Stimulated activated CD4-positive, alpha-beta T cell treated with anti-CD3 and anti-CD28 coated beads, Interleukin-2, amount 100 ng/mL, for 48 hours (primary cell): ENCODE measurements at places on chromosomes 12 and 14.

DNA sequence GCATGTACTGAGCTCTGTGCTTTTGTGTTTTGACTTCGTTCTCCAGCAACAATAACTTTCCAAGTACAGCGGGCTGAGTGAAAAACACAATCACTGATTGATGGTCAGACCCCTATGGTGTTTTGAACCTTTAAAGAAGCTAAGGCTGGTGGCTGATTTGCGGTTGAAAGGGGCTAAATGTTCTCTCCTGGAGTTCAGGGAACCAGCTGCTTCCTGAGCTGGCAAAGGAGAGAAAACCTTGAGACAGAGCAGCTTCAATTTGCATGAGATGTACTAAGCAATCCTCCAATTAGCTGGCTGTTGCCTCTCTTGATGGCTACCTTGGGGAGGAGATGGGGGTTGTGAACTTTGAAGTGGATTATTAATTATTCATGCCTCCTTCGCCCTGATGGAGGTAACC lies 546.7 kb upstream of the SEL1L start:
- DNase-seq: no peak

- no peak for DNase-seq
Observed at GRCh38 chr12:27511031-27511722, 12.8 kb upstream of the PPFIBP1 start.

GRCh38 chr12:131687346-131688125 lies 23.4 kb upstream of the SFSWAP start:
- DNase-seq: no peak

GRCh38 chr14:35814371-35815005 lies 5.4 kb upstream of the RALGAPA1 start:
- peak; percentile 88 for DNase-seq

GRCh38 chr12:30138483-30138882 lies 354.7 kb upstream of the TMTC1 start:
- no peak for DNase-seq
